ENCODE measurements at places on chromosomes 1 and 21.

GRCh38 chr1:59230622-59231021, 66.3 kb upstream of the FGGY start:
- DNase-seq = no peak

DNA sequence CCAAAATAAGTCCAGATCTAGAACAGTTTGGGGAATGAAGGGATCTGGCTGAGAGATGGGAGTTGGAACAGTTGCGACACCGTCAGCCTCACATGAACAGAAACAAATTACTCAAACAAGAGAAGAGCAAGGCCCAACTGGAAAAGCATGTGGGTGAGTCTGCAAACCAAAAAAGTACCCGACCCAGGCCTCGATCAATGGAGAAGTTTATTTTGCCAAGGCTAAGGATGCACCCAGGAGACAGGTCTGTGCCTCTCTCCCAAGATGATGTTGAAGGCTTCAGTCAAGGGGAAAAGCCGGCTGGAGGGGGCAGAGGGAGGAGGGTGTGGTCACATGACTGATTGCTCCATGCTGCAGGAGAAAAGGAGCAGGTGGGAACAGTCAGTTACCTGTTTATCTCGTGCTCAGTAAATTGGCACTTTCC, 42.3 kb downstream of the KRTAP10-1 start:
- no peak for DNase-seq

GRCh38 chr1:62268315-62268714, 50.9 kb downstream of the KANK4 start:
- no peak for DNase-seq

DNA sequence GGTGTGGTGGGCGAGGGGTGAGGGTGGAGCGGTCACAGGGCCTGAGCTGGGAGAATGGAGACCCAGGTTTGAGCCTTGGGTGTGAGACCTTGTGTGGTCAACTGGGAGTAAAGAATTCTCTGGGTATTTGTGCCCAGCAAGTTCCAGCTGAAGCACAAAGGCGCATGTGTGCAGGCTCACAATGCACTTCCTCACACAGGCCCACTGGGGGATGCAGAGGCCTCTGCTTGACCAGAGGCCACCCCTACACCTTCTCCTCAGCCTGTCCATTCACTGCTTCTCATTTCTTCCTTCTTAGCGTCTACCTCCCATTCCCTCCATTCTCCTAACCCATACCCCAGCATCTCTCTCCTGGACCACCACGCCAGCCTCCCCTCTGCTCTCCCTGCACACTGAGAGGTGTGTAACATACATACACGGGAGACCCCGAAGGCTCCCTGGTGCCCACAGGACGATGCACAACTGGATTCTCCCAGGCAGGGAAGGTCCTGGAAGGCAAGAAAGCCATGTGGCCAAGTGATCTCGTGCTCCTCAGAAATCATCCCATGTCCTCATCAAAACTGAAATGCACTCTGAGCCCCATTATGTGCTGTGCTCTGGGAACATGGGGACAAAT, 12.3 kb upstream of the TTC39A start:
- no peak for DNase-seq

DNA sequence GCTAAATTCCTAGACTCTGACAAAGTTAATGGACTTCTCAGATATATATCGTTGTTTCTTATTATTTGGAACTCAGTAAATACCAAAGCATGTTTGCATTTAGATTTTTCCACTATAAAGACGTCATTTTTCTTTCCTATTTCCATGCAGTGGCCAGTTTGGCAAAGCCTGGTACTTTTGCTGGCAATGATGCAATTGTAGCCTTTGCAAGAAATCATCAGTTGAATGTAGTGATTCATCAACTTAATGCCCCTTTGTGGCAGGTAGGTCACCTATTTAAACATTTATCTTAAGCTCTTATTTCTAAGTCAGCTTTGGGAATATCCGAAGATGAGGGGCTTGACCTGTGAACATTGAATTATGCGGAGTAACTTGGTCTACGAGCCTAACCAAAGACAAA, 12.0 kb downstream of the OTUD3 start:
- DNase-seq = no peak

- DNase-seq = no peak
Measured at GRCh38 chr1:152906023-152906565, 2.3 kb upstream of the IVL start.

DNA sequence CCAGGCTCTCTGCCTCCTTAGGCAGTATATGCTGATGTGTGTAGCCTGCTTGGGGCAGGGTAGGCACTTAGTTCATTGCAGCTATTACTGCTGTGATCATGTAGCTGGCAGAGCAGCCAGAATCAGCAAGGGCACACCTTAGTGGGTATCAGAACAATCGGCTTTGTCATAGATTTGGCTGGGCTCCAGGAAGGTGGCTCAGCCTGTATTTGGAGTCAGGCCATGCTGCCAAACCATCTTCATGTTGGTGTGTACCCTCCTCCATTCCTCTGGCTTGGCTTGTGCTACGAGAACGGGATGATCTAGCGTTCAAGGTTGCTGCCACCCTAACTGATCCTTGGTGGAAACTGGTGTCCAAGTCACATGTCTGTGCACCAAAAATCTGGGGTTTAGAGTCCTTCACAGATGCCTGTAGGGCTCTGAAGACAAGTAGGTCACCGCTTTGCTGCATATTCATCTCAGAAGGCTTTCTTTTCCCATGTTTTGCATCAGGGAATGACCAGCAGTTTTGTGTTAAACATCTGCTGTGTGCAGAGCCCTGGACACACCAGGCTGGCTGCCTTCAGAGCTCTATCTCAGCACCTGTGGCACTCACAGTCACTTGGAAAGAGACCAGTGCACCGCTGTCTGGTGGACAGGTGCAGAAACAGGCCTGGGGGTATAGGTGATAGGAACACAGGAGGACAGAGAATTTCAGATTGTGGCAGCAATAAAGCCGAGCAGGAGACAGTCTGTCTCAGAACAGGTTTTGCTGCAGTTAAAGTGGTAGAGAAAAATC, 23.7 kb downstream of the VANGL1 start:
- DNase-seq = no peak

DNA sequence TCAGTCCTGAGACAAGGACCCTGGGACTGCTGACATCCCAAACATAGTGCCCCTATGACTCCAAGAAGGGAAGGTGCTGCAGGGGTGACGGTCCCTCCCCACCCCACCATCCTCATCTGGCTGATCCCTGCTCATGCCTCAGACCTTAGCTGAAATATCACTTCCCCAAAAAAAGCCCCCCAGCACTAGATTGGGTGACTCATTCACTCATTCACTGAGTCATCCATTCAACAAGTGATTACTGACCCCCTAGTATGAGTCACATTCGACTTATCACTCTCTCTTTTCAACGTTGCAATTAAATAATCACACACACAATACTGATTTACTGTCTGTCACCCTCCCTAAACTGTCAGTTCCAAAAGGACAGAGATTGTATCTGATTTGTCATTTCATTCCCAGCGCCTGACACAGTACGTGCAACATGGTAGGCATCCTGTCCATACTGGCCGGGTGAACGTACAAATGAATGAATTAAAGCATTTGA, 48.6 kb downstream of the HIVEP3 start:
- DNase-seq = no peak

DNA sequence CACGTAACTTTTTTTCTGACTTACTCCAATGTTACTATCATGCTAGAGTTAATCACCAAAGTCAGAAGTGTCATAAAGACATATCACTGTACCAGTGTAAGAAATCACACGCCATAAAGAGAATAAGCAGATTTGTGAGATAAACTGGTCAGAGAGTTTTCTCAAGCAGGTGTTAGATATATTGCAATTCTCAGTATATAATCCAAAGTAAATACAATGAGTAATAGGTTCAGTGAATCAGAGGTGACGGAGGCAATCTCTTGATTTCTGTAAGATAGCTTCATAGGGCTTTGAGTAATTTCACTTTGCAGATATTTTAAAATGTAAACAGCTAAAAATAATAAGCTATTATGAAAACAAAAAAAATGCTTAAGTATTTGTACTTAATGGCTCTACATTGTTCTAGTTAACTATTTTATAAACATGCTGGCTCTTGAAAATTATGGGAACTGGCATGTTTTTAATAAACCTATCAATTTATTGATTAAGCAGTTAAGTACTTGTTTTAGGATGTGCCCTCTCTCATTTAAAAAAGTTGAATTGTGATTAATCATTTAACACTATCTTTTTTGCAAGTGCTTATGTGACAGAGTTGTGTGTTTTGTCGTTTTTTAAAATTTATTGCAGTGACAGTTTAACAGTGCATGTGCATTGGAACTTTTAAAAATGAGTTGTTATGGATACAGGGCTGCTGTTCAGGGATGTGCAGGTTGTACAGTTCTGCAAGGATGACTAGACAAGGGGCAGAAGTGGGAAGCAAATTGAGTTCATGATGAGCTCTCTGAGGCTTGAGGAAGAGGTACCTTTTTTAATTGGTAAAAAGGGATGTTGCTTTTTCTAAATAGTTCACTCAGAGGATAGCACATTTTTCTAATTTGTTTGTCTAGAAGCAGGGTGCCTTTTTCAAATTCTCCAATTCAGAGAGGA, 119.1 kb downstream of the USP25 start:
- DNase-seq = no peak

DNA sequence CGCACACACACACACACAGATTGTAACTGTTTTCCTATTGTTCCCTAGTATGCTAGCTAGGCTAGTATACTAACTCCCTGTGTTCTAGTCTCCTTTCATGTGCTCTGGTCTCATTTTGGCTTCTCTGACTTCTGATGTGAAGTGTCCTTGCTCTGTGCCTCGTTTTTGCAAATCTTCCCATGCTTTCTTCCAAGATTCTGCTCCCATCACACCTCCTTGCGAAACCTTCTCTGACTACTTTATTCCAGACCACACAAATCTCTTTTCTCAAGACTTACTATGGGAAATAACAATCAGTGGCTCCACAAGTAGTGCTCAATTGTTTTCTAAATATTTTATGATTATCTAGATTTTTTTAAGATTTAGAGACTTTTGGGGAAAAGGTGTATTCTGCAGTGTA, 10.3 kb downstream of the PRRX1 start:
- DNase-seq = no peak

DNA sequence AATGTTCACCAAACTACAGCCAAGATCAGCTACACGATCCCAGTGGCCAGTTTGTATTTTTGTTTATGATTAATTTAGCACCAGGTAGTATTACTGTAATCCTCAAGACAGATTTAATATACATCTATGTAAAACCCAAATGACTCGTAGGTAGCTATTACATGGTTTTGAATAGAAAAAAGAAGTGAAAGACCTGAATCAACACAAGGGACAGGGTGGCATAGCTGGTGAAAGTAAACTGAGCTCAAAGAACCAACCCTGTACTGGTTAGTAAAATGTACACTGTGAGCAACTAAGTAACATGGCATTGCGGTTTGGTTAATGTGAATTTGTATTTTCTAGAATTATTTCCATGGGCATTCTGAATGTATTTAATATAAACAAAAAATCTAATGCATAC, 8.8 kb downstream of the GPATCH2 start:
- DNase-seq = no peak

DNA sequence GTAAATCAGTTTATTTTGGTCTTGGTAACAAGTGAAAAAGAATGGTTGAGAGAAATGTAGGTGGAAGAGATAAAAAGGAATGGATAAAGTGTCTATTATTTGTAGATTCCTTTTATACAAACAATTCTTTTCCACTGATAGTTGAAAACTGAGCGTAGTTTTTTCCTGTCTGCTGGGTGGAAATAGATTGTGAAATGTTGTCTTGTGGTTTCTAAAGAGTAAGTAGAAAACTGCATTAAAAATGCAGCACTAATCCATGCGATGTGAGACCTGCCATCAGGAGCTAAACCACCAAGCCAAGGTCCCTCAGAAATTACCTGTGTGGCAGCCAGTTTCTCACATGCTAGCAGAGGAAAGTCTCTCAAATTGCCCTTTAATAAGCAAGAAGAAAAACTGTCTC, 103.2 kb upstream of the SLC44A3 start:
- no peak for DNase-seq

GRCh38 chr1:206427291-206427690, 43.0 kb upstream of the IKBKE start:
- no peak for DNase-seq

DNA sequence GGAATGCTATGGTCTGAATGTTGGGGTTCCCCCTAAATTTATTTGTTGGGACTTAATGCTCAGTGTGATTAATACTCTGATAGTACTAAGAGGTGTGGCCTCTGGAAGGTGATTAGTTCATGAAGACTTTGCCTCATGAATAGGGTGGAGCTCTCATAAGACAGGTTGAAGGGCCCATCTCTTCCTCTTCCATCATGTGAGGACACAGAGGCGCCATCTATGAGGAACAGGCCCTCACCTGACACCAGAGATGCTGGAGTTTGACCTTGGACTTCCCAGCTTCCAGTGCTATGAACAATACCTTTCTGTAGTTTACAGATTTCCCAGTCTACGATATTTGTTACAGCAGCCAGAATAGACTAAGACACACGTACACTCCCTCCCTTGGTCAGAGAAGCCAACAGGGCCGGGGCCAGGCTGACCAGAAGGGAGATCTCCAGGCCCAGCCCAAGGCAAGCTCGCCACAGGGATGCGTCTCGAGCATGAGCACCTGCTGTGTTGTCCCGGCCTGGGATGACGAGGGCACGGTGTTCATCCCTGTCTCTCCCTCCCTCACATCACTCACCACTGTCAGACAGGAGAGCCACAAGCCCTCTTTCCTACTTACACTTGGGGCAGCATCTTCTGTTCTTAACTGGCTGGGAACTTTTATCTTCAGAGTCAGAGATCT, 4.7 kb upstream of the ABCG1 start:
- DNase-seq = no peak
